ENCODE measurements at places on chromosomes 11 and 22. TPM values are rescaled to one million over a fixed set of nuclear protein-coding genes. Genes with fewer than 3 reads are reported as not detected.

Gene KRTAP5-7
- polyA plus RNA-seq = not detected

Gene OR51I1
- polyA plus RNA-seq = not detected

Gene CALCB
- 2.8 TPM for polyA plus RNA-seq

Gene PNPLA3
- polyA plus RNA-seq = 1.7 TPM

Gene CCDC87
- 0.34 TPM for polyA plus RNA-seq

Gene EXPH5
- polyA plus RNA-seq = 4.2 TPM

Gene PVALB
- 4.1 TPM for polyA plus RNA-seq

Gene CHST1
- polyA plus RNA-seq = 7.1 TPM

Gene PAX6
- polyA plus RNA-seq = not detected

Gene ACRV1
- 1.3 TPM for polyA plus RNA-seq

DNA sequence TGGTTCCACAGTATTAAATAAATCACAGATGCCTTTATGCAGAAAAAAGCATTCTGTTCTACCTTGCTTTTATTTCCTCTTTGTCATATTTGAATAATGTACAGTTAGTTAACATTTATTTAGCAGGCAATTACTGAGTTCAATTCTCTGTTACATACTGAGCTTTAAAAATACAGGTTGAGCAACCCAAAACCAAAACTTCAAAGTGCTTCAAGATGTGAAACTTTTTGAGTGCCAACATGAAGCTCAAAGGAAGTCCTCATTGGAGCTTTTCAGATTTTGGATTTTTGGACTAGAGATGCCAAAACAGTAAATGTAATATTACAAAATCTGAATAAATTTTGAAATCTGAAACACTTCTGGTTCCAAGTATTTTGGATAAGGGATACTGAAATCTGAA is 54.1 kb downstream of the PDHX start:
- no peak for DNase-seq

DNA sequence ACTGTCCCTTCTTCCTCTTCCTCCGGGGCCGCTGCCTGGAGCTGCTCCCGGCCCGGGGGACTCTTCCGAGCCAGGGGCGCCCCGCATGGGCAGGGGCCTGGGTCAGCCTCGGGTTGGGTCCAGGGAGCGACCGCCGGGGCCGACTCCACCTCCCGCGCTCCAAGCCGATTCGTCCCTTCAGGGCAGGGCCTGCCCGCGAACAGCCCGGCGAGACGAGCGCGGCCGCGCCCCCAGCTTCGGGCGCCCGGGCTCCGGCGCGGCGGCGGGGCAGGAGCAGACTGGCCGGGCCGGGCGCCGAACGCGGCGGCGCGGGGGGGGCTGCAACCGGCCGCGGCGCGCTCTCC is at the start of gene LARGE1:
TSS of gene LARGE1 (minus strand) at position 280 of the 344 bp plus-strand sequence.
- no peak for DNase-seq

DNA sequence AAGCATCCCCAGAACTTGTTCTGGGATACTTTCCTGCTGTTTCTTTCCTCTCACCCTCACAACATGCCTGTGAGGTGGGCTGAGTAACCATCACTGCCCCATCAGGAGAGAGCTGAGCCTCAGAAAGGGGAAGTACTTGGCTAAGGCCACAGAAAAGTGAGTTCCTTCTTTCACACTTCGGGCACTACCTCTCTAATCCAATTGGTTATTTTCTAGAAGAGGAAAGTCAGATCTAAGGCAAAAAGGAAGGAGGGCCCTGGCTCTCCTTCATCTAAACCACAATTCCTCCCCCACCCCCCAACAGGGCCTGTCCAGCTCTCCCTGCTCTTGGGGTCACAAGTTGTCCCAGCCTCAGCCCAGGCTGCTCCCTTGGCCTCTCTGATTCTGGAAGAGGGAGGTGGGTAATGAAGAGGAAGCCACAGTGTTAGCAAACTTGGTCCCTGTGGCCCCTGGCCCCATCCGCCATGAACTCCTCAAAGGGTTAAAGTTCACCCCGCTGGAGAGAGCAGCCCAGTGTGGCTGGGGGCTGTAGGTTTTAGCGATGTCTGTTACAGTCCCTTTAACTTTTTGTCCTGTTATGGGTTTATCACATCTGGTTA is 34.0 kb downstream of the SLC22A12 start:
- no peak for DNase-seq

DNA sequence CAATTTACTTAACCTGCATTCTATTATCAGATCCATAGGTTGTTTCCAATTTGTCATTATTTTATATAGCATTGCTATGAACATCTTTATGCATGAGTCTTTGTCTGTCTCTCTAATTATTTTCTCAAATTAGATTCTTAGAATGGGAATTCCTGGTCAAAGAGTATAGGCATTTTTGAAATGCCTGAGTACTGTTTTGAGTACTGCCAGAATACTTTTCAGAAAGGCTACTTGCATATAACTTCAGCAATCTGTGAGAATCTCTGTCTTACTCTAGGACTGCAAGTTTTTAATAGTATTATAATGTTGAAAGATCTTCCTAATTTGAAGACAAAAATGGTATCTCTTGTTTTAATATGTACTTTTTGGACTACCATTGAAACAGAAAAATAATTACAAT is 56.6 kb downstream of the KCNC1 start:
- no peak for DNase-seq

DNA sequence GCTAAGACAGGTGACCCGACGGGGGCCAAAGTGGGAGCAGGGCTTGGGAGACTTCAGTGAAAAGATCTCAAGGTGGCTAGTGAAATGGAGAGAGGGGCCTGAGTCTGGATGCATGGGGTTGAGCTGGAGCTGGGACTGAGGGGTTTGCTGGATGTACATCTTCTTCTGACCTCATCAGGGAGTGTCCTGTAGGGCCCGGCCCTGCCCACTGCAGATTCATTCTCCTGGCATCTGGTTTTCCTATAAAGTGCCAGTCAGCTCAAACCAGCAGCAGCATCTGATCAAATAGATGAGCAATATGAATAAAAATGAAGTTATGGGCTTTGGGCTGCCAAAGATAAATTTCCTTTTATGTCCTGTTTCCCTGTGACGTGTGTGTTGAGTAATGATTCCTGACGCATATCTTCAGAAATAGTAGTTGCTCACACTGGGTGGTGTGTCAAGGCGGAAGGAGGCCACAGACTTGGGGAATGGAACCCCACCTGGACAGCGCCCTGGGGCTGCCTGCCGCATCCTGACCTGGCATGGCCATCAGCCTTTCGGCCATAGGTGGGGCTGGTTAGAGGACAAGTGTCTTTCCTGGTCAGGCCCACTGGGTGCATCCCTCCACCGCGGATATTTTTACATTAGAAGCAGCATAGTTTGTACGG is 135.4 kb downstream of the OSBP2 start:
- no peak for DNase-seq

DNA sequence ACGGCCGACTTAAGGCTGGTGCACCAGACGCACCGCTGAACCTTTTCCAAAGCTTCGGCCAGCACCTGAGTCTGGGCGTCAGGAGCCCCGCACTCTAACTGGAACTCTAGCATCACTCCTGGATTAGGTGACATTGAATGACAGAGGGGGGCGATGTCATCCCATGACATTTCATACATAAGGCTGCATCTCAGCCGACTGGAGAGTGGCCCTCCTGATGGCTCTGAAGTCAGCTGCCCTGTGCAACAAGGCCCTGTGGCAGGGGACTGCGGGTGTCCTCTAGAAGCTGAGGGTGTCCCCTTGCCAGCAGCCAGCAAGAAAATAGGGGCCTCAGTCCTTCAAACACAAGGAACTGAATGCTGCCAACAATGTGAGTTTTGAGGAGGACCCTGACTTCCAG is 10.1 kb upstream of the FADS3 start:
- DNase-seq = no peak

GRCh38 chr11:57164317-57164716 is 17.4 kb upstream of the LRRC55 start:
- no peak for DNase-seq

- no peak for DNase-seq
Measured at GRCh38 chr22:50056214-50056972, 1.7 kb downstream of the TTLL8 start.

- no peak for DNase-seq
Measured at GRCh38 chr11:11243590-11244469, 109.2 kb downstream of the CSNK2A3 start.

DNA sequence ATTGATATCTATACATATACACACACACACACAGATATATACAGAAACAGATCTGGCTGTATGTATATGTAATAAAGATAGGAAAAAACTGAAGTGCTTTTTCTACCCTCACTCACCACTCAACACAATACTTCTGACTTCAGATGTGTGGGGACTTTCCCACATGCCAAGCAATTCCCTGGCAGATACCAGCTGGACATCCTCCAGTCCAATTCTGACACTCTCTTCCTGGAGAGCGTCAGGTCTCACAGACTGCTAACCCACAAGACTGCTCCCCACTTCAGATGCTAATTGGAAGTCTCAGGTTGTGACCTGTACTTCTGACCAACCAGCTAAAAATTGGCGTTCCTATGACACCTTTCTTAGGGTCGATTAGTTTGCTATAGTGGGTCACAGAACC is 140.6 kb downstream of the ATG16L2 start:
- no peak for DNase-seq

DNA sequence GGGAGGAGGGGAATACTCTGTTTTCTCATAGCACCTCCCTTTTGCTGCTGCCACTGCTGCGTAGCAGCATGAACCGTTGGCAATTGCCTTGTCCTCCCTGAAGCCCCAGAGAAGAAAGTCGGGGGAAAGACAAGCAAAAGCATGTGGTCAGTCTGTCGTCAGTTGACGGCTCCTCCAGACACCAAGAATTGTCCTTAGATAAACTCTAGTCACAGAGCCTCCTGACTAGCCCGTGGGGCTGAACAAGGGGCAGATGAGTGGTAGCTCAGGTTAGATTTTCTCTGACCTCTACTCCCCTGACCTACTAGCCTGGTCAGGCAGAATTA is 126.4 kb upstream of the HSD17B12 start:
- DNase-seq = no peak

- DNase-seq = no peak
Measured at GRCh38 chr11:119794756-119795155, 65.8 kb upstream of the NECTIN1 start.

DNA sequence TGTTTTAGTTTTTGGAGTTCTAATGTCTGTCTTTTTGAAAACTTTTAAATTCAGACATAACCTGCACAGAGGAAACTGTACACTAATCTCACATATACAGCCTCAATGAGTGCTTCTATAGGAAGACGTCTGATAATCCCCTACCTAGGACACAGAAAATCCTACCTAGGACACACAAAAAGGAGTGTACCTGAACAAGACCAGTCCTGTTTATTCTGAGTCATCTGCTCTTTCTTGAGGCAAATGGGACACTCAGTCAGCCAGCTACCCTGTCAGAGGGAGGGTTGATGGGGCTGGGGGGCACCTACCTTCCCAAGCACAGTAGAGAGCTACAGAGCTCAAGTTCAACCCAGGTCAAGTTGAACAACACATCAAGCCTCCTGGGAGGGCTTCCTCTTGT is 346.6 kb upstream of the NCAM1 start:
- no peak for DNase-seq

GRCh38 chr11:118618991-118619375 is 11.6 kb downstream of the PHLDB1 start:
- DNase-seq = no peak

GRCh38 chr22:27699383-27700019 is 102.1 kb downstream of the MN1 start:
- no peak for DNase-seq

- DNase-seq = no peak
Measured at GRCh38 chr11:18277565-18278271, 11.7 kb downstream of the SAA1 start.

GRCh38 chr11:64535811-64536210 is 55.2 kb upstream of the SLC22A12 start:
- DNase-seq = no peak

GRCh38 chr22:22099194-22099486 is 116.6 kb upstream of the TOP3B start:
- DNase-seq = no peak

- DNase-seq = no peak
Measured at GRCh38 chr11:47394322-47395222, 13.8 kb upstream of the SLC39A13 start.

- no peak for DNase-seq
Measured at GRCh38 chr11:97965849-97966646, 1054.7 kb upstream of the CNTN5 start.

- no peak for DNase-seq
Measured at GRCh38 chr22:44311855-44312170, 938 bp downstream of the SHISAL1 start.

DNA sequence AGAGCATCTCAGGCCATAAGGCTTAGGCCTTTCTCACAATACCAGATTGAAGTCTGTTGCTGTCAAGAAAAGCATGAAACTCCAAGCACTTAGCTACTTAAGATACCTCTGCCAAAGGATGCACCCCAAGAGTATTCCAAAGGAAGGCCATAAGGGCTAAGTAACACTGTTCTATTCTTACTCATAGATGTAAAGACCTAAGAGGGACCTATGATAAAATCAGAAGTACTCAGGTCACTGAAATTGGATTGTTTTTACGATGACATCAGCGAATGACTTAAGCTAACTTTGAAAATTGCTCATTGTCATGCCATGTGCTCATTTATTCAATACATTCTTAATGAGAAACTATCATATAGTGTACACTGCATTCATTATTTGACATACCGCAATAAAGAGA is 172.8 kb downstream of the KCNA4 start:
- no peak for DNase-seq

GRCh38 chr22:22546490-22546889 is 12.6 kb downstream of the PRAME start:
- DNase-seq = no peak

DNA sequence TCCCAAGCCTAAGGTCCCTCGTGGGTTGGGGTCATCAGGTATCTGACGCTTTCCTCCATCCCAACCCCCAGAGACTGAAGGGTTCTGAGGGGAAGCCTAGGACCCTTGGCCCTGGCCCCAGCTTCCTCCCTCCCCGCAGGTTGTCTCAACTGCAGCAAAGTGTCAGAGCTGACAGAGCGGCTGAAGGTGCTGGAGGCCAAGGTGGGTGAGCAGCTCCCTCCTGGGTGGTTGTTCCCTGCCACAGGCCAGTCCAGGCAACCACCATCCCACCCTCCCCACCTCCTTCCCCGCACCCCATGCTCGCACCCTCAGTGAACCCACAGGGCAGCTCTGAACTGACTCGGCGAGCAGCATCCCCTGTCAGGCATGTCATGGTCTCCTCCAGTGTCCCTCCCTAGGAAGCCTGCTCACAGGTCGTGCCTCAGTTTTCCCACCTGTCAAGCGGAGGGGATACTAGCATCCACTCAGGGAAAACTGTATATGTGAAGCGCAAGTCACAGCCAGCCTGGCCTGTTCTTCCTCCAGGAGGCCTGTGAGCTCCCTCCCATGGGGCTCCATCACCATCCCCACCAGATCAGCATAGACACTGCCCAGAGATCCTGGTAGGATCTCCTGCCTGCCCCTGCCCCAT is 20.8 kb downstream of the EMID1 start:
- no peak for DNase-seq
